ENCODE measurements at places on chromosomes 16 and 17.

GRCh38 chr17:7190276-7190917 is 11.2 kb upstream of the ASGR1 start:
- DNase-seq, result no peak

- no peak for DNase-seq
Measured at GRCh38 chr17:67347826-67348225, 18.6 kb downstream of the PSMD12 start.

DNA sequence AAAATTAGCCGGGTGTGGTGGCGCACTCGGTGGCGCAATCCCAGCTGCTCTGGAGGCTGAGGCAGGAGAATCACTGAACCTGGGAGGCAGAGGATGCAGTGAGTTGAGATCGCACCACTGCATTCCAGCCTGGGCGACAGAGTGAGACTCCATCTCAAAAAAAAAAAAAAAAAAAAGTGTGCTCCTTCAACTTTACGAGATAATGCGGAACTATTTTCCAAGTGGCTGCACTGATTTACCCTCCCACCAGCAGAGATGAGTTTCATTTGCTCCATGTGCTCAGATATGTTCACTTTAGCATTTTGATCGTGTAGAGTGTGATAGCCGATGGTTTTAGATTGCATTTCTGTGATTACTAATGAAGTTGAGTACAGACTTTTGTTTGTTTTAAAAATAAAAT is 20.0 kb upstream of the LASP1NB start:
- DNase-seq, result peak; percentile 38

- DNase-seq, result no peak
Measured at GRCh38 chr17:35286120-35286781, 43.4 kb downstream of the SLFN5 start.

GRCh38 chr16:13634959-13635358 is 285.0 kb upstream of the ERCC4 start:
- peak; percentile 38 for DNase-seq

GRCh38 chr17:49524473-49525359 is 29.6 kb downstream of the NGFR start:
- DNase-seq, result no peak

DNA sequence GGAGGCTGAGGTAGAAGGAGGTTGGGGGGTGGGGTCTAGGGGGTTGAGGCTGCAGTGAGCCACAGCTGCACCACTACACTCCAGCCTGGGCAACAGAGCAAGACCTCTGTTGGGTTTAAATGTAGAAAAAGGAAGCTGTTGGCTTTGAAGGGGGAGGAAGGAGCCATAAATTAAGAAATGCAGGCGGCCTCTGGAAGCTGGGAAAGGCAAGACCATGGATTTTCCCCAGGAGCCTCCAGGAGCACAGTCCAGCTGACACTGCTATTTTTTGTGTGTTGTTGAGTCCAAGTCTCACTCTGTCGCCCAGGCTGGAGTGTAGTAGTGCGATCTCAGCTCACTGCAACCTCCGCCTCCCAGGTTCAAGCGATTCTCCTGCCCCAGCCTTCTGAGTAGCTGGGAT is 15.9 kb downstream of the LITAF start:
- no peak for DNase-seq

- DNase-seq, result no peak
Measured at GRCh38 chr16:17830651-17831050, 359.9 kb upstream of the XYLT1 start.

DNA sequence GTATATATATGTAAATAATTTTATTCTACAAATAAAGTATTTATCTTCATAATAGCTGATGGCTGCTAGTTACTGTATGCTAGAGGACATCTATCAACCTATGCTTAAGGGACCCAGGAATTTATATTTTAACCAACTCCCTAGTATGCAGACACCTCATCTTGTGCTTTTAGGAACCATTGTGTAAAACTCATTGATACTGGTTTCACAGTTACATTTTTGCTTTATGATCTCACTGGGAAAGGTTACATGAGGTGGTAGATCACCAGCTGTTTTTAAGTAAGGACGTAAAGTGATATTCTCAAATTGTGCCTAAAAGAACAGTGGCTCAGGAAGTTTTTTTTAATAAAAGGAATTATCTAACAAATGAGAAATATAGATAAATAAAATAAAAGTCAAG is 56.4 kb downstream of the VMP1 start:
- no peak for DNase-seq

- DNase-seq, result peak; percentile 76
Measured at GRCh38 chr16:86508947-86509758, 1.2 kb upstream of the FOXF1 start.

GRCh38 chr16:86078121-86078600 is 179.2 kb downstream of the IRF8 start:
- DNase-seq, result no peak

DNA sequence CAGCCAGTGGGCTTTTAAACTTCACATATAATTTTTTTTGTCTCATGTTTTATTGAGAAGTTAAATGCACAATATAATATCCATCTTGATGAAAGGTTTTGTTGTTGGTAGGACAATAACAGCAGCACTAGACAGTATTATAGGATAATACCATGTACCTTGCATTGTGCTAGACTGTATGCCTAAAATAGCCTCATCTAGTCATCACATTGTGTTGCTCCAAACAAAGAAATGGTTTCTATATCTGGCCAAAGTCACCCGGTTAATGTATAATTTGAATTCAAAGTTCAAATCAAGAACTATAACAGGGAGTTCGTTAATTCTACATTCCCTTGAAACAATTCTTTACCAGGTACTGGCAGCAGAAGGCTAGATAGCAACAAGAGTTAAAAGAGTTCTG is 104.9 kb downstream of the KCNJ2 start:
- DNase-seq, result no peak

DNA sequence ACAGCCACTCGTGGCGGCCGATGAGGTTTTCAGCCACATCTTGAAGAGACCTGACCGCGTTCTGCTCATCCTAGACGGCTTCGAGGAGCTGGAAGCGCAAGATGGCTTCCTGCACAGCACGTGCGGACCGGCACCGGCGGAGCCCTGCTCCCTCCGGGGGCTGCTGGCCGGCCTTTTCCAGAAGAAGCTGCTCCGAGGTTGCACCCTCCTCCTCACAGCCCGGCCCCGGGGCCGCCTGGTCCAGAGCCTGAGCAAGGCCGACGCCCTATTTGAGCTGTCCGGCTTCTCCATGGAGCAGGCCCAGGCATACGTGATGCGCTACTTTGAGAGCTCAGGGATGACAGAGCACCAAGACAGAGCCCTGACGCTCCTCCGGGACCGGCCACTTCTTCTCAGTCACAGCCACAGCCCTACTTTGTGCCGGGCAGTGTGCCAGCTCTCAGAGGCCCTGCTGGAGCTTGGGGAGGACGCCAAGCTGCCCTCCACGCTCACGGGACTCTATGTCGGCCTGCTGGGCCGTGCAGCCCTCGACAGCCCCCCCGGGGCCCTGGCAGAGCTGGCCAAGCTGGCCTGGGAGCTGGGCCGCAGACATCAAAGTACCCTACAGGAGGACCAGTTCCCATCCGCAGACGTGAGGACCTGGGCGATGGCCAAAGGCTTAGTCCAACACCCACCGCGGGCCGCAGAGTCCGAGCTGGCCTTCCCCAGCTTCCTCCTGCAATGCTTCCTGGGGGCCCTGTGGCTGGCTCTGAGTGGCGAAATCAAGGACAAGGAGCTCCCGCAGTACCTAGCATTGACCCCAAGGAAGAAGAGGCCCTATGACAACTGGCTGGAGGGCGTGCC is 30.1 kb downstream of the CIITA start:
- DNase-seq, result no peak

DNA sequence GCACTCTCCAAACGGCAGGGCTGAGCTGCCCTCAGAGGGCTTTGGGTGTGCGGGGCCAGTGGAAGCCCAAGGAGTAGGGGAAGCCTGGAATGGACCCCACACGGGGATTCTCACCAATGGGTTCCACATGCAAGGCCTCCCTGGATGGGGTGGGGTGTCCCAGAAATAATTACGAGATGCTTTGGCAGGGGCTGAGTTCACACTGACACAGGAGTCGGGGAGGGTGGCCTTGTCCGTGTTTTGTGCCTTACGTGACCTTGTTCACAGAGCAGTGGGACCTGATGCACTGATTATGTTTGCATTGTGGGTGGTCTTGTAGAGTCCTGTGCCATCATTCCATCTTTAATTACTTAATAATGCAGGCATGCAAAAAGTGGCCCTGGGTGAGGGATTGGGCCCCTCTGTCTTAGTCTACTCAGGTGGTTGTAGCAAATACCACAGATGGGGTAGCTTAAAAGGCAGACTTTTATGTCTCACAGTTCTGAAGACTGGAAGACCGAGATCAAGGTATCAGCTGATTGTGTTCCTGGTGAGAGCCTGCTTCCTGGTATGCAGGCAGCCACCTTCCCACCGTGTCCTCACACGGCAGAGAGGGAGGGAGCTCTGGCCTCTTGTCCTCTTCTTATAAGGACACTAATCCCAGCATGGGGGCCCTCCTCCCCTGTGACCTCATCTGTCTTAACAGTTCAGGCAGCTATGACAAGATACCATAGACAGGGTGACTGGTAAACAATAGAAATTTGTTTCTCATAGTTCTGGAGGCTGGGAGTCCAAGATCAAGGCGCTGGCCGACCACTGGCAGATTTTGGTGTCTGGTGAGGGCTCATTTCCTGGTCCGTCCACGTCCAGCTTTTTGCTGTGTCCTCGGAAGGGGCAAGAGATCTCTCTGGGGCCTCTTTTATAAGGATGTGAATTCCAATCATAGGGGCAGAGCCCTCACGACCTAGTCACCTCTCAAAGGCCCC is 239.4 kb downstream of the IRF8 start:
- DNase-seq, result no peak

GRCh38 chr16:30556125-30556473 is 2.1 kb downstream of the ZNF764 start:
- DNase-seq, result no peak

- no peak for DNase-seq
Measured at GRCh38 chr16:85310868-85311585, 198.8 kb upstream of the CIBAR2 start.

- DNase-seq, result no peak
Measured at GRCh38 chr17:71327376-71328059, 793.3 kb upstream of the SOX9 start.

DNA sequence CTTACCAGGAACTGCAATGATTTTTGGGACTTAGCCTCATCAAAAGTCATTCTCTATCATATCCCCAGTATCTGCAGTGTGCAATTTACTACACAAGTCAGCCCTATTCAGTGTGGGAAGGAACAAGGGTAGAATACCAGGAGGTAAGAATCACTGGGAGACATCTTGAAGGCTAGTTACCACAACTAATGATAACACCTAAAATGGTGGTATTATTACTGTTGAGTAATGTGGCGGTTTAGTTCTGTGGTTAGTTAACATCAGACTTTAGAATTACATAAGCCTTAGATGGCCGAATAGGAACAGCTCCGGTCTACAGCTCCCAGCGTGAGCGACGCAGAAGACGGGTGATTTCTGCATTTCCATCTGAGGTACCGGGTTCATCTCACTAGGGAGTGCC is 567.9 kb upstream of the CDH11 start:
- no peak for DNase-seq

DNA sequence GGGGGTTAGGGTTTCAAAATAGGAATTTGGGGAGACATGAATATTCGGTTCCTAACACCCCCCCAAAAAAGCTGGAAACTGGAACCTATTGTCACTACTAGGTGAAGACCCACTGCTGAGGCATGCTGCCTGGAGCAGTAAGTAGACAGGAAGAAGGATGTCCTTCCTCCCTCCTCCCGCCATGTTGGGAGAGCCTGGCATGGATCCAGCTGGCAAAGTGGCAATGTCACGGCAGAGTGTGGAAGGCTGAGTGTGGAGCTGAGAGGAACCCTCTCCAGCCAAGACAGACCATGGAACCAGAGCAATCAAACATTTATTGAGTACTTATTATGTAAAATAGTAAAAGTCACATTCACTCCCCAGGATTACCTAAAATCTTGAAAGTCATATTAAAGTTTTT is 49.0 kb downstream of the CCDC182 start:
- no peak for DNase-seq

- peak; percentile 81 for DNase-seq
Measured at GRCh38 chr17:30376621-30377452, 1.9 kb upstream of the CPD start.

DNA sequence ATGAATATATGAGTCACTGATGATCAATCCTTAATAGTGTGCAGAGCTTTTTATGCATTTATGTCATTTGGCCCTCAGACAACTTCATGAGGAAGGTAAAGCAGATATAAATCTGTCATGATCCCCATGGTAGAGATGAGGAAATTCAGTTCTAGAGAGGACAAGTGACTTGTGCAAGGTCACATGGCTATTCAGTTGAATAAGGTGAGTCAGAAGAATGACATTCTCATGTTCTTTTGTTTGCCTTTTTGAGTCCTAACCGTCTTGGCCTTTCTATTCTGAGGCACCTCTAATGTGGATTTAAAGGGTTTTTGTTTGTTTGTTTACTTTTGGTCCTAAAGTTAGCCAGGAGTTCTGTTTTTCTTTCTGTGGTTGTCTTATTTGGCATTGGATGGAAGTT is 116.2 kb upstream of the ELAC2 start:
- no peak for DNase-seq

- DNase-seq, result no peak
Measured at GRCh38 chr17:9765322-9765721, 26.1 kb downstream of the DHRS7C start.

GRCh38 chr16:719815-720446 is 1.0 kb upstream of the ANTKMT start:
- DNase-seq, result peak; percentile 75

DNA sequence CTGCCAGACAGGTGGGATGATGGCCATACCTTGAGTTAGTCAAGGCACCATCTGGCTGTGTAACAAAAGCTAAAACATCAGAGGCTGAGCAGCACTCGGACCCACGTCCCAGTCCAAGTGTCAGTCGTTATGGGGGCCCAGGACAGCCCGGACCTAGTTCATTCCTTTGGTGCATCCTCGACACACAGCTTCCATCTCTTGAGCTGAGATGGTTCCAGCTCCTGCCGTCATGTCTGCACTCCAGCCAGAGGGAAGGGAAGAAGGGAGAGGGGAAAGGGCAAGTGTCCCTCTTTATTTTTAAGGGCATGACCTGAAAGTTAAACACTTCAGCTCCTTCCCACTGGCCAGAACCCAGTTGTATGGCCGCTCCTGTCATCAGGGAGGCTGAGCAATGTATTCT is 218.0 kb downstream of the SEC14L1 start:
- no peak for DNase-seq

- DNase-seq, result no peak
Measured at GRCh38 chr17:15112846-15113617, 152.1 kb downstream of the PMP22 start.

- no peak for DNase-seq
Measured at GRCh38 chr16:7366993-7367880, 34.6 kb downstream of the RBFOX1 start.

DNA sequence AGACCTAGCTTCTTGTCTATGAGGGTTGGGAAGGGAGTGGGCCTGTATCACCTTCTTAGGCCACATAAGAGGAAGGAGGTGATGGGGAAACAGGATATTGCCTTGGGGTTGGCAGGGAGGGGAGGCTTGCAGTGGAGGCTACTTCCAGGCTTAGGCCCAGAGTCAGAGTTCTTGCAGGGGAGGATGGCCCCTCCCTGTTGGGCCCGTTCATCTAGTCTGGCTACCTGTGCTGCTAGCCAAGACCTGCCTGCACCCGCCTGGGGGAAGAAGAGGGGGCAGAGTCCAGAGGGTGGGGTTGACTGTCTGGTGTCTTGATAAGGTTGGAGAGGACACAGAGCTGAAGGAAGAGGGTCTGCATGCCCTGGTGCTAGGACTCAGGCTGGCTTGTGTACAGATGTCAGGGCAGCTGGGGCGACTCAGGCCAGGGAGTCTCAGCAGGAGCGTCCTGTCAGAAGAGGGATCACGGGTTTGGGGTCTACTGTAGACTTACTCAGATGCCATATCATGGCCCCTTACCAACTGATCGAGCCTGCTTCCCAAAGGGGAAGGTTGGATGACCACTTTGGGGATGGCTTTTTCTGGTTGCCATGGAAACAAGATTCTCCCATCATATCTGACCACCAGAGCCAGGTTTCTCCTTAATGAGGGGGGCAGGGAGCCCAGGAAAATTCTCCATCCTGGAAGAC is 5.3 kb downstream of the KDM6B start:
- DNase-seq, result no peak

Measured in Caki2 (cell line).